Mucosa of descending colon (tissue), 3 donors: ENCODE measurements at places on chromosomes 12 and 14. TPM values are rescaled to one million over a fixed set of nuclear protein-coding genes. Genes with fewer than 3 reads are reported as not detected.

DNA sequence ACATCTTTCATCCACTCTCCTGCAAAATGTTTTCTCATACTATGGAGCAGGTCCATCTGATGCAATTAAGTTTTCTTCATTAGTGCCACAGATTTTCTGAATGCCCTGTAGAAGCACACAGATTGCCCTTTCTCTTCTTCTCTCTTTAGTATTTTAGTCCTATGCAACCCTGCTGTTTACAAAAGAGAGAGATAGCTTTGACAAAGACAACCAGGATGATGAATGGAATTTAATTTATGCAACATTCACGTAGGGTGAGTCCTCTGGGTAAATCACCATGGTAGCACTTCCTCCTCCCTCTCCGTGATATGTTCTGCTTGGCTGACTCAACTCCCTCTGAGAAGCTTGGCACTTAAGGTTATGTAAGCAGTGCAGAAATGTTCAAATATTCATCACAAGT lies 400.9 kb upstream of the PDE3A start:
- DNase-seq, result no peak

DNA sequence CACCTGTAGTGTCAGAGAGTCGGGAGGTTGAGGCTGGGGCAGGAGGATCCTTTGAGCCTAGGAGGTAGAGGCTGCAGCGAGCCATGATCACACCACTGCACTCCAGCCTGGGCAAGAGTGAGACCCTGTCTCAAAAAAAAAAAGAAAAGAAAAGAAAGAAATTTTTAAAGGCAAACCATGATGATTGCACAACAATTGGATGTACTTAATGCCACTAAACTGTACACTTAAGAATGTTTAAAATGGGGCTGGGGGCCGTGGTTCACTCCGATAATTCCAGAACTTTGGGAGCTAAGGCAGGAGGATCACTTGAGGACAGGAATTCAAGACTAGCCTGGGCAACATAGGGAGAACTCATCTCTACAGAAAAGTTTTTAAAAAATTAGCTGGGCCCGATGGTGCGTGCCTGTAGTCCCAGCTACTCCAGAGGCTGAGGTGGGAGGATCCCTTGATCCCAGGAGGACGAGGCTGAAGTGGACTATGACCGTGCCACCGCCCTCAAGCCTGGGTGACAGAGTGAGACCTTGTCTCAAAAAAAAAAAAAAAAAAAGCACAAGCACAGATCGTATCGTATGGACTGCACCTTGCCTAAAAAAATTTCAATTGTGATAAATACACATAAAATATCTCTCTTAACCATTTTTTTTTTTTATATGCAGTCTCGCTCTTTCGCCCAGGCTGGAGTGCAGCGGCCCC lies 32.7 kb downstream of the JAG2 start:
- peak; percentile 14 for DNase-seq

GZMH gene
- total RNA-seq, result 1.0 TPM

GRCh38 chr14:65422088-65422834 lies 9.7 kb downstream of the FUT8 start:
- DNase-seq, result no peak
